ENCODE measurements at places on chromosomes 5 and 9. TPM values are rescaled to one million over a fixed set of nuclear protein-coding genes. Genes with fewer than 3 reads are reported as not detected.

Gene MTMR12
- total RNA-seq: 21.6 TPM

Gene WDR31
- 1.5 TPM for total RNA-seq

Gene SLCO6A1
- total RNA-seq: not detected

Gene GOLPH3
- 76.8 TPM for total RNA-seq

Gene IFNE
- 0.87 TPM for total RNA-seq

Gene NMUR2
- not detected for total RNA-seq

Gene LTC4S
- 0.87 TPM for total RNA-seq

Gene TMEM171
- not detected for total RNA-seq

Gene SPATA31A3
- total RNA-seq: not detected

Gene KLF9
- 7.4 TPM for total RNA-seq

Gene IFNK
- not detected for total RNA-seq

Gene CCL19
- not detected for total RNA-seq

Gene N4BP3
- total RNA-seq: 0.27 TPM

Gene HTR1A
- not detected for total RNA-seq

Gene PCDHA4
- total RNA-seq: not detected

Gene PCDHAC2
- 1.2 TPM for total RNA-seq

Gene PITX1
- total RNA-seq: 45.3 TPM

Gene MAP1B
- 63.7 TPM for total RNA-seq

Gene CDKN2A
- total RNA-seq: not detected

Gene VCAN
- total RNA-seq: 0.12 TPM

Gene MARCHF11
- not detected for total RNA-seq

Gene FSTL4
- total RNA-seq: 15.0 TPM

Gene CKMT2
- total RNA-seq: not detected

Gene SLC45A2
- not detected for total RNA-seq

Gene NUTM2F
- total RNA-seq: not detected

Gene KIAA1191
- 87.9 TPM for total RNA-seq

Gene ZFR
- total RNA-seq: 123 TPM

Gene APBA1
- 0.05 TPM for total RNA-seq

Gene MCC
- total RNA-seq: 19.5 TPM

Gene PRELID2
- total RNA-seq: 40.0 TPM

Gene LRRC14B
- not detected for total RNA-seq

Gene AMBP
- total RNA-seq: 1.1 TPM

Gene NKD2
- 3.3 TPM for total RNA-seq

Gene MUSK
- total RNA-seq: not detected

Gene GPR151
- not detected for total RNA-seq

Gene SPTLC1
- 110 TPM for total RNA-seq

Gene GNA14
- total RNA-seq: not detected

Gene PCDHB10
- 0.72 TPM for total RNA-seq

Gene PCDHB2
- 0.52 TPM for total RNA-seq

All from NCI-H460 (cell line).